ENCODE measurements at places on chromosomes 12 and 14. TPM values are rescaled to one million over a fixed set of nuclear protein-coding genes. Genes with fewer than 3 reads are reported as not detected.

DNA sequence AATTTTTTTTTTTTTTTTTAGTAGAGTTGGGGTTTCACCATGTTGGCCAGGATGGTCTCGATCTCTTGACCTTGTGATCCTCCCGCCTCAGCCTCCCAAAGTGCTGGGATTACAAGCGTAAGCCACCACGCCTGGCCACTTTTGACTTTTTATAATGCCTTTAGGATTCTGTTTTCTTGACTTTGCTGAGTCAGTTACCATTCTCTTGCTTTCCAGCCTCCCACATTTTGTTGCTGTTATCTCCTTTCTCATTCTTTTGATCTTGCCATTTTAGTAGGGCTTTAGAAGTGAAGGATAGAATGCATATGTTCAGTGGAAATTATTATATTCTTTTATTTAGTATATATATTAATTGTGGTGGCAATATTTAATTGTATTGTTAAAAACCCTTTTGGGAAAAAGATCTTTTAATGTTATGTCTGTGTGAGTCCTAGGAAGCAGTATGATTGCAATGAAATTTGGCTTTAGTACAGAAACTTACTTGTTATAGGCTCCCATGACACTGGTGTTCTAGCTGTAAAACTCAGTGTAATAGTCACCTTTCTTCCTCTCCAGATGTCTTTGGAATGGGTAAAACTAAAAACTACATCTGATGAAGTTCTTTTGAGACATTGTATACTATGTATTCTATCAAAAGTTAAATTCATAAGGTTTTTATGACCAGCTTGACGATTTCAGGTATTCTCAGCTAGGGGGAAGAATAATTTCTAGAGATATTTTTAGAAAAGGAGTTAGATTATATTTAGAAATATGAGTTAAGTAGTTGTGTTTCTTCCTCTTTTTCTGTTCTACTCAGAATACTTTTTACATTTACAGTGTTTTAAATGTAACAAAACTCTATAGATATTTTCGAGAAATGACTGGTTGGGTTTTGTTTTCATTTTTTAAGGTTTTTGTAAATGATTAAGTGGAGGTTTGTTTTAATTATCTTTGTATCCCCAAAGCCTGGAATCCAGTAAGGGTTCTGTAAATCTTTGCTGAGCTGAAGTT, 74.7 kb downstream of the APAF1 start:
- no peak for DNase-seq
- H3K4me1 ChIP-seq, result no peaks in the 10 kb centered on the region
- H3K27ac ChIP-seq, result no peak overlapping the region
- peaks cover 17% of the 10 kb centered on the region for H3K36me3 ChIP-seq
- H3K4me3 ChIP-seq, result no peak overlapping the region

GRCh38 chr14:45051896-45052295, 32.0 kb upstream of the PRPF39 start:
- H3K27me3 ChIP-seq, result no peaks in the 10 kb centered on the region
- no peak overlapping the region for H3K4me3 ChIP-seq
- DNase-seq, result no peak
- no peaks in the 10 kb centered on the region for H3K4me1 ChIP-seq
- no peak overlapping the region for H3K27ac ChIP-seq

DNA sequence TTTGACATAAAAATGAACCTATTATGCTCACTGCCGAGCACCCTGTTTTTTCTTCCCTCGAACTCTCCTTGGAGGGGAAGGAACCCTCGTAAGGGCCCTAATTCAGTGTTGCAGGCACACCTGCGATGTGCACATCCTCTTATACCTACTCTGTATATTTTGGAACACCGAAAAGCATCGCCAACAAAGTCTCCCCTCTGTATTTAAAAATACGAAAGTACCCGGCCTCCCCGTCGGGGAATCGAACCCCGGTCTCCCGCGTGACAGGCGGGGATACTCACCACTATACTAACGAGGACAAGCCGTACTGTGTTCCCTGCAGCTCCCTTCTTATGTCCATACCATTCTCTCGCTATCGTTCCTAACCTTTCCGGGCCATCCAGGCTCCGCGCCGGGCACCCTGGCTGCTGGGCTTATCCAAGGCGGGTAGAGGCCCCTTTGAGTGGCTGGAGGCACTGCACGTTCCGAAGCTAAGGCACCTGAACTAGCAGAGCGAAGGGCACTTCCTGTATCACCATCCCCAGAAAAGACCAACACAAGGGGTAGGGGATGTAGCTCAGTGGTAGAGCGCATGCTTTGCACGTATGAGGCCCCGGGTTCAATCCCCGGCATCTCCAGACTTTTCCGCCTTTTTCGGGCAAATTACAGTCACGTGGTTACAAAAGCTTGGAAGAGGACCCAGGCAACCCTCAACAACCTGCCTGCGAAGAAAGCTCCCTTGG, 25.1 kb upstream of the UBC start:
- no peak overlapping the region for H3K4me3 ChIP-seq
- H3K4me1 ChIP-seq, result peaks cover 8% of the 10 kb centered on the region
- no peaks in the 10 kb centered on the region for H3K27me3 ChIP-seq
- H3K36me3 ChIP-seq, result peaks cover 2% of the 10 kb centered on the region

DNA sequence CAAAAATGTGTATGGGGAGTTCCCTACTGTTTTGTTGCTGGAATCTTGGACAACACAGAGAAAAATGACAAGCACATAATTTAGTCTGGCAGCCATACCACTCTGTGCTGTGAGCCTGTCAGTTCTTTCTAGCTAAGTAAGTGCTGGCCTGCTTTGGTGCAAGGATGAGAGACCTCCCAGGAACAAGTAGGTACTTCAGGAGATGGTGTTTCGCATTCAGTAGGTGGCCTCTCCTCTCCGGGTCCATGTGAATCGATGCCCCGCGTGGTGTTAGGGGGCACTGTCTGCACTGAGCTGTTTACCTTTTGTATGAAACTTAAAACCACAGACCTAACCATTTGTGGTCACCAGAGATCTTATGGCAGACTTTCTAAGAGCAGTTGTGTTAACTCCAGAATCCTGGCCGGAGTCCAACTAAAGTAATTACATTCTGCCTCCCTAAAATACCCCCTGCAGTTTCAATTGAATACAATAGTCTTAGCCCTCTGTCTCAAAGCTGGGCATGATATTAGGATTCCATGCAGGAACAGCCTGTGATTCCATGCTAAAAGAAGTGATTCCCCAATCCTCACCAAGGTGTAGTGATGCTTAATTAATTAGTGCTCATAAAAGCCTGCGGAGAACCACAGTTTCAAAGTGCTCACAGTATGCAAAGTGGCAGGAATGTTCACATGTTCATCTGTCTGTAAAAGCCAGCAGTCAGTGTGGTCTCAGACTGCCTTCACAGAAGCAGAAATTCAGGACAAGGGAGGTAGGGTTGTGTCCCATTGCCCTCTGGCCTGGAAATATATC, 64.2 kb downstream of the LLPH start:
- H3K4me1 ChIP-seq, result peaks cover 18% of the 10 kb centered on the region
- peaks cover 8% of the 10 kb centered on the region for H3K27me3 ChIP-seq
- H3K27ac ChIP-seq, result no peak overlapping the region
- H3K36me3 ChIP-seq, result no peaks in the 10 kb centered on the region
- H3K4me3 ChIP-seq, result no peak overlapping the region
- DNase-seq, result peak; percentile 6

DNA sequence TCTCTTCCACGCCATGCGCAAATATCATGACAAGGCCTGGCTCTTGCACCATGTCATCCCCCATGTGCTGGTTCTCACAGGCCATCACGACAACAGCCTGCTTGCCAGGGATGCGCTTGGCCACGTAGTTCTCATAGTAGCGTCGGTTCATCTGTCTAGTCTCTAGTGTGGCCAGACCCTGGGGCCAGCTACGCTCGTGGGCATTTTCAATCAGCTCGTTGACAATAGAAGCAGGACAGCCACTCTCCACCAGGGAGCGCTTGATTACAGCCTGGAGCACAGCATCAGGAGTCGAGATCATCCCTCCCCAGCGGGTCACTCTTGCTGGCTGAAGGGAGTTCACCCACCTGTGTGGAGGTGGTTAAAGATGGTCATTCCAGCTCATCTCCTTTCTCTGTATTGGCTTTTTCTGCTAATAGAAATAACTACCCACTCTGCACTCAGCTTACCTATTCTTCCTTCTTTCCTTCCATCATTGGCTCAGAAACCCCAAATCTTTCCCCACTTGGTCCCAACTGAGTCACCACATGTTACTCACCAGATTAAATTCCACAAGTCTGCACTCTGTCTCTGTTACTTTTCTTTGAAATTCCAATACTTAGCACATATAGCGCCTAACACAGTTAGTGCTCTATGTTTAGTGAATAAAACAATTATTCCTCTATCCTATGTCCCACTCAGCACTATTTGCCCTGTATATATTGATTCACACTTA, 15.1 kb downstream of the RNF41 start:
- H3K4me3 ChIP-seq, result no peak overlapping the region
- peak; percentile 67 for DNase-seq
- H3K4me1 ChIP-seq, result peaks cover 2% of the 10 kb centered on the region
- peaks cover 19% of the 10 kb centered on the region for H3K36me3 ChIP-seq
- H3K27ac ChIP-seq, result no peak overlapping the region

DNA sequence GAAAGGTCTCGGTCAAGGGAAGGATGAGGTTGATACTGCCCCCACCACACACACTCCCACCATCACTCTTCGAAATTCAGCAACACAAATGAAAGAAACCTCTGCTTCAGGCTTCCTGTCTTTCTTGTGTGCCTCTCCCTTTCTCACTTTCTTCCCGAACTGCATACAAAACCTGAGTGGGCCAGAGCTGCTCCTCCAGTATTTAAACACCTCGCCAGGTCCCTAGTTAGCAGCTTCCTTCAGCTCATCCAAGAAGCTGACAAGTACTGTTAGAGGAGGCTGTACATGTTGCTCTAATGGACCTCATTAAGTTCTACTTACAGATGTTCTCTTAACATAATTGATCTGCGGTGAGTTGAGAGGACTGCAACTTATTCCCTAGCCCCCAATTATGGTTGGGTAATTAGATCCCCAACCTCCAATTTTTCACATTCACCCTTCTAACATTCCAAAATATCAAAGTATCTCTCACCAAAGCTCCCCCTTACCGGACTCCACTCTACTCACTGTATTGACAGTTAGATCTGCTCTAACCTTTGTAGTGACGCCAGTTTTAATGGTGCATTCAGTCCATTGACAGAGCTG, 4.1 kb upstream of the LMO3 start:
- DNase-seq, result no peak
- no peak overlapping the region for H3K4me3 ChIP-seq

DNA sequence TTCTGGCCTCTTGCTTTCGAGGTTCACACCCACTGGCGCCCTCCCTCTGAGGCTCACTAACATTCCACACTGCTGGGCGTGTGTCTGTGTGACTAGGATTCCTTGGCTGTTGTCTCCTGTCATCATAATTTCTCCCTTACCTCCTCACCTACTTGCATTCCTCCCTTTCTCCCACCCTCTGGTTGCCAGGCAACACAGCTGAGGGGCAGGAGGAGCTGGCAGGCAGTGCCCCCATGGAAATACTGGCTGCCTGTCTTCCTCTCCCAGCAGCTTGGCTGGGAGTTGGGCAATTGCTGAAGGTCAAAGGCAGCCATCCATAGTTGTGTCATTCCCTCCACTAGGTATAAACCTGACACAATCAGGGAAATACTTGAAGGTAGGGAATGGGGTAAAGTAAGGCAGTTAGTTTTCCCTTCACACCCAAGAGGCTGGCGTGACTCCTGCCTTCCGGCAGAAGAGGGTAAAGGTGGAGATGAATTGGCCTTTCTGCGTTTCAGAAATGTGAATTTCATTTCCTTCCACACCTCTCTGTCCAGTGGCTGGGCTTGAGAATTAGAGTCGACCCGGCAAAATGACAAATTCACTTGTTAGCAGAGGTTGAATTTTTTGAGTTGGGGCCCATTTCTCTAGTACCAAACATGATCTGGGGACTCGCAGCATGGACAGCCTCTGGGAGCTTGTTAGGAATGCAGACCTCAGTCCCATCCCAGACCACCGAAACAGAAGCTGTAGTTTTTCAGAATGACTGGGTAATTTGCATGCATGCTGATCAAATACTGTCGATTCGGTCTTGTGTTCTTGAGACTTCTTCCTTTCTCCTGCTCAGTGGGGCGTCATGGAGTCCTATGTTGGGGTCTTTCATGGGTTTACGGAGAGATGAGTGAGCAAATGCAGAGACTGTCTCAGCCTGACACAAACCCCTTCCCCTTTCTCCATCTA, 24.3 kb upstream of the EMP1 start:
- peaks cover 10% of the 10 kb centered on the region for H3K4me1 ChIP-seq
- DNase-seq, result no peak
- H3K27ac ChIP-seq, result no peak overlapping the region
- no peaks in the 10 kb centered on the region for H3K36me3 ChIP-seq
- no peaks in the 10 kb centered on the region for H3K27me3 ChIP-seq
- H3K4me3 ChIP-seq, result no peak overlapping the region

- no peak overlapping the region for H3K27ac ChIP-seq
- no peak for DNase-seq
- H3K27me3 ChIP-seq, result no peaks in the 10 kb centered on the region
- peaks cover 11% of the 10 kb centered on the region for H3K4me1 ChIP-seq
- H3K4me3 ChIP-seq, result no peak overlapping the region
- H3K36me3 ChIP-seq, result no peaks in the 10 kb centered on the region
Observed at GRCh38 chr12:8554451-8555195, 13.9 kb upstream of the CLEC4E start.

DNA sequence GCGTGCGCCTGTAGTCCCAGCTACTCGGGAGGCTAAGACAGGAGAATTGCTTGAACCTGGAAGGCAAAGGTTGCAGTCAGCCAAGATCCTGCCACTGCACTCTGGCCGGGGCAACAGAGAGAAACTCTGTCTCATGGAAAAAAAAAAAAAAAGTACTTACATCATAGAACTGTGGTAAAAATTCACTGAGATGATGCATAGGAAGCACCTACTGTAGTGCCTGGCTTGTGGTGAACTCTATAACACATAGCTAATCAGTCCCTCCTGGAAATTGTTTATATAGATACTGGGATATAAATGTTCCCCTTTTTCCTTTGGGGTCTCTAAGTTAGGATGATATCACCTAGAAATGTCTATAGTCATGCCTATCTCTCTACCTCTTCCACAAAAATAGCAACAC, 89.7 kb upstream of the CPM start:
- H3K4me1 ChIP-seq, result peaks cover 5% of the 10 kb centered on the region
- H3K27ac ChIP-seq, result no peak overlapping the region
- peaks cover 27% of the 10 kb centered on the region for H3K27me3 ChIP-seq
- no peak overlapping the region for H3K4me3 ChIP-seq
- no peak for DNase-seq
- H3K36me3 ChIP-seq, result no peaks in the 10 kb centered on the region

- no peaks in the 10 kb centered on the region for H3K27me3 ChIP-seq
- DNase-seq, result no peak
- no peak overlapping the region for H3K4me3 ChIP-seq
Observed at GRCh38 chr12:587132-588023, 75.9 kb downstream of the NINJ2 start.

GRCh38 chr12:19220852-19221466, 91.4 kb downstream of the PLEKHA5 start:
- no peaks in the 10 kb centered on the region for H3K4me1 ChIP-seq
- no peak overlapping the region for H3K4me3 ChIP-seq
- DNase-seq, result no peak
- no peak overlapping the region for H3K27ac ChIP-seq
- H3K36me3 ChIP-seq, result no peaks in the 10 kb centered on the region
- H3K27me3 ChIP-seq, result peaks cover 3% of the 10 kb centered on the region

DIO2 gene
- total RNA-seq, result not detected

DHRS4 gene
- 22.8 TPM for total RNA-seq

TARBP2 gene
- total RNA-seq, result 26.8 TPM

PMCH gene
- not detected for total RNA-seq

MAP1LC3B2 gene
- total RNA-seq, result 1.5 TPM

GALNT8 gene
- total RNA-seq, result 0.26 TPM

TCL1B gene
- not detected for total RNA-seq
